Kidney (tissue), 22 donors: ENCODE measurements at places on chromosomes 12 and 14. TPM values are rescaled to one million over a fixed set of nuclear protein-coding genes. Genes with fewer than 3 reads are reported as not detected.

The OAS1 gene
- 17.5 TPM for total RNA-seq

The MUCL1 gene
- not detected for total RNA-seq

The FAM234B gene
- total RNA-seq, result 9.6 TPM

The IRAK4 gene
- total RNA-seq, result 29.7 TPM

The VRTN gene
- total RNA-seq, result not detected

The GLS2 gene
- total RNA-seq, result 2.5 TPM

The GSG1 gene
- total RNA-seq, result 0.19 TPM

GRCh38 chr14:92978229-92979021, 55.5 kb downstream of the CHGA start:
- H3K27me3 ChIP-seq, result no peaks in the 10 kb centered on the region
- no peaks in the 10 kb centered on the region for H3K4me1 ChIP-seq
- no peak overlapping the region for H3K27ac ChIP-seq
- H3K4me3 ChIP-seq, result no peak overlapping the region

- no peak for DNase-seq
- H3K4me1 ChIP-seq, result no peaks in the 10 kb centered on the region
- H3K36me3 ChIP-seq, result no peaks in the 10 kb centered on the region
Measured at GRCh38 chr12:104275689-104276088, 27.9 kb upstream of the EID3 start.

DNA sequence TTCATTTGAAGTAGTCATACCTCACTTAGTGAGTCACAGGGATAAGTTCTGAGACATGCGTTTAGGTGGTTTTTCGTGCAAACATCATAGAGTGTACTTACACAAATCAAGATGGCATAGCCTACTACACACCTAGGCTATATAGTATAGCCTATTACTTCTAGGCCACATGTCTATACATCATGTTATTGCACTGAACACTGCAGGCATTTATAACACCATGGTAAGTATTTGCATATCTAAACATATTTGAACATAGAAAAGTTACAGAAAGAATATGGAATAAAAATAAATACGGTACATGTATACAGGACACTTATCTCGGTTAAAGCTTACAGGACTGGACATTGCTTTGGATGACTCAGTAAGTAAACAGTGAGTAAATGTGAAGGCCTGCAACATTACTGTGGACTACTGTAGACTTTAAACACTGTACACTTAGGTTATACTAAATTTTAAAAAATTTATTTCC, 670.6 kb downstream of the SLC16A7 start:
- DNase-seq, result no peak
- no peaks in the 10 kb centered on the region for H3K27me3 ChIP-seq
- no peak overlapping the region for H3K4me3 ChIP-seq
- H3K27ac ChIP-seq, result no peak overlapping the region
- no peaks in the 10 kb centered on the region for H3K4me1 ChIP-seq

GRCh38 chr12:57740656-57741412, 2.3 kb upstream of the AGAP2 start:
- H3K4me3 ChIP-seq, result no peak overlapping the region
- H3K4me1 ChIP-seq, result peaks cover 10% of the 10 kb centered on the region
- no peak overlapping the region for H3K27ac ChIP-seq
- no peaks in the 10 kb centered on the region for H3K36me3 ChIP-seq

- H3K4me1 ChIP-seq, result no peaks in the 10 kb centered on the region
- no peak overlapping the region for H3K27ac ChIP-seq
- DNase-seq, result no peak
- no peak overlapping the region for H3K4me3 ChIP-seq
Measured at GRCh38 chr12:4806439-4807115, 86.4 kb downstream of the GALNT8 start.

DNA sequence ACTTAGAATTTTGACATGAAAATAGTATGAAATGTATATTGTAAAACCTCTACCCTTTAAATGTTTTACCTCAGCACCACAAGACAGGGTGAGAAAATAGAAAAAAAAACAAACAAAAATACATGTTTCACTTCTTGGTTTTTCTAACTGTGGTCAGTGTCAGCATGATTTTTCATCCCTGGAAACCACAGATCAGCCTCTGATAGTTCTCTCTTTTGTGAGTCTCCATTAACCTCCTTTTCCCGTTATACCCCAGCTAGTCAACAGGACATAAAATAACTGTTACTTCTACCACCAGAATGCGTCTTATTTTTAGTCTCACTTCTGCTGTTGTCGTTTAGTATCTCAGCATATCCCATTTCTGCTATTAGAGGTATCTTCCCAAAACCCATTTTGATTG, 48.3 kb upstream of the KCNMB4 start:
- DNase-seq, result no peak
- H3K4me1 ChIP-seq, result no peaks in the 10 kb centered on the region
- no peaks in the 10 kb centered on the region for H3K36me3 ChIP-seq

DNA sequence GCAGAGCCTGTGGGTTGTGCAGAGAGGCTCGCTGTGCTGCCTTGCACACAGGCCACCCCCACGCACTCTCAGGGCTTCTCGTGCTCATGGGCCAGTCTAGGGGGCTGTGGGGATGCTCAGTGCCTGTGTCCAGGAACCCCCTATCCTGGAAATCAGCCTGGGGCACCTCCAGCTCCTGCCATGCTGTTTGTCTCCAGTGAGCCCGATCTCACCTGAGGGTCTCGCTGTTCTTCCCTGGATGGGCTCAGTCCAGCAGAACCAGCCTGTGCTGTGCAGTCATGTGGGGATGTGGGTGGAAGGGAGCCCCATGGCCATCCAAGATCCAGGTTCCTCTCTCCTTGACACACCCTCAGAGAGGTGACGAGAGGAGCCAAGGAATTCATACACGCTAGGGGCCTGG, 26.7 kb downstream of the SERPINA1 start:
- DNase-seq, result no peak
- no peaks in the 10 kb centered on the region for H3K4me1 ChIP-seq
- no peak overlapping the region for H3K27ac ChIP-seq
- H3K4me3 ChIP-seq, result no peak overlapping the region

DNA sequence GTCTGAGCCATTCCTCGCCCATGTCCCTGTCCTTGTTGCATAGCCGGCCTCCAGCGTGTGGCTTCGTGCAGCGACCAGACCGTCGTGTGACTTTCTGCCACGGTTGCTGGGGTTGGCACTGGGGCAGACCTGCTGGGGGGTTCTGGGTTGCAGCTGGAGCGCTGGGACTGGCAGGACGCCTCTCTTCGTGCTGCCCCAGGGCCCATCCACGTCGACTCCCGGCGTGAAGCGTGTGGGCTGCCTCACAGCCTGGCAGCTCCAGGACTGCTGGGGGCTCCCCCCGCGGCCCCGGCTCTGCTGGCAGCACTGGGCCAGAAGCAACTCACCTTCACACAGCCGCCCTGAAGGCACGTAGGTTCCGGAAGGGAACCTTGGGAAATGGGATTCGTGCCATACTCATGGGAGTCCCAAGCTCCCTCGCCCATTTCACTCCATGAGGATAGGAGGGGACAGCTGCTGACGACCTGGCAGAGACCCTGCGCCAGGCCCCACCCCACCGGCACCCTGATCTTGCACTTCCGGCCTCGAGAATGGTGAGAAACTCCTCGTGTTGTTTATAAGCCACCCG, 51.9 kb downstream of the GALNT9 start:
- no peak overlapping the region for H3K4me3 ChIP-seq
- no peaks in the 10 kb centered on the region for H3K27me3 ChIP-seq
- H3K36me3 ChIP-seq, result no peaks in the 10 kb centered on the region
- peak; percentile 74 for DNase-seq
- peaks cover 22% of the 10 kb centered on the region for H3K4me1 ChIP-seq

- DNase-seq, result no peak
- H3K27ac ChIP-seq, result no peak overlapping the region
- H3K4me1 ChIP-seq, result no peaks in the 10 kb centered on the region
Measured at GRCh38 chr14:79225815-79226214, 985.5 kb downstream of the DIO2 start.

DNA sequence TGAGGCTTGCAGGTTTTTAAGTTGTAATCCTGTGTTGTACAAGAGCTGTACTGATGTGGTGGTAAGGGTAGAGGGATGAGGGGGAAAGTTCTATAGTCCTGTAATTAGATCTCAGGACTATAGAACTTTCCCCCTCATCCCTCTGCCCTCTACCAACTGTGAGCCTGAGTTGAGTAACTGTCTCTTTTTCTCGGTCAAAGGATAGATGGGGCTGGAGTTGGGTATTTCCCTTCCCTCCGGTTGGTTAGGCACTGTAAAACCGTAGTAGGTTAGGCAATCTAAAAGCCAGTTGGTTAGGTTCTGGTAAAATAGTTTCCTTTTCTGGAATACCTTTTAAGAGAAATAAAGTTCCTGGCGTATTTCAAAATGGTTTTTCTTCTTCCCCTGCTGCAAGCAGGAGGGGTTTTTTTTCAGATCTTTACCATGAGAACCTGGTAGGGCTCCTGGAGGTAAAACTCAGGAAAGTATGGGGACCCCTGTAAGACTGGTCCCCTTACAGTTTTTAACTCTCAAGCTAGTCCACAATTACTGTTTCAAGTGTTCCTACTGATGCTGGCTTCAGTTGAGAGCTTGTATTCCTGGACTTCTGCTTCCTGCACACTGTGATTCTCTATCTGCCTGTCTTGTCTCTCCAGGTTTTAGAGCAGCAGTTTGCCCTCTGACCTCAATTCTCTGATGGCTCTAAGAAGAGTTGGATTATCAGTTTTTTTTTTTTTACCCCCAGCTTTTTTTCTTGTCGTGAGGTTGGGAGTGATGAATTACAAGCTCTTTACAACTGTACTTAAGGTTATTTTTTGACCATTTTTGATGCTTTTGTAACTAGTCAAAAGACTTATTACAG, 58.7 kb downstream of the FUT8 start:
- no peaks in the 10 kb centered on the region for H3K36me3 ChIP-seq
- H3K4me3 ChIP-seq, result no peak overlapping the region
- no peak for DNase-seq
- no peak overlapping the region for H3K27ac ChIP-seq

- DNase-seq, result no peak
- no peaks in the 10 kb centered on the region for H3K4me1 ChIP-seq
- H3K36me3 ChIP-seq, result no peaks in the 10 kb centered on the region
- peak overlapping the region; percentile 84 for H3K27ac ChIP-seq
- no peak overlapping the region for H3K4me3 ChIP-seq
Measured at GRCh38 chr12:69686731-69687130, 12.4 kb downstream of the BEST3 start.

- H3K36me3 ChIP-seq, result no peaks in the 10 kb centered on the region
- no peak overlapping the region for H3K27ac ChIP-seq
- no peak overlapping the region for H3K4me3 ChIP-seq
- no peaks in the 10 kb centered on the region for H3K4me1 ChIP-seq
- no peak for DNase-seq
Measured at GRCh38 chr14:101222362-101223070, 319.0 kb upstream of the RTL1 start.

DNA sequence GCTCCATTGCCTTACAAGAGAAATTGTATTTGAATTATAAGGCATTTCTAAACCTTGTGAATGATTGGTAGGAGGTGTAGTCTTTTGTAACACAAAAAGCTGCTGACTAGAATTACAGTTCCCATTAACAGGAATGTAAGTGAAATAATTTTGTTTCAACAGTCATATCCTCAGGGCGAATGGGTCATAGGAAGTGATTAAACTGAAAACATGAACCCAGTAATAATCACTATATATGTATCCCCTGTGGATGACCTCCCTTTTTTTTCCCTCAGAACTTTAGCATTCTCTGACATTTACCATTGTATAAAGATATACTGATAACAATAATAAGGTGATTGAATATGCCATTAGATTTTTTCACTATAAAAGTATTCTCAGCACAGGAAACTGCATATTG, 312.3 kb downstream of the ATP23 start:
- DNase-seq, result no peak
- no peaks in the 10 kb centered on the region for H3K27me3 ChIP-seq
- H3K4me3 ChIP-seq, result no peak overlapping the region
